ENCODE measurements at places on chromosomes 3 and 15.

- DNase-seq, result no peak
Observed at GRCh38 chr3:128409624-128410581, 56.8 kb downstream of the DNAJB8 start.

- DNase-seq, result peak; percentile 44
Observed at GRCh38 chr15:31214864-31215489, 111.7 kb upstream of the KLF13 start.

DNA sequence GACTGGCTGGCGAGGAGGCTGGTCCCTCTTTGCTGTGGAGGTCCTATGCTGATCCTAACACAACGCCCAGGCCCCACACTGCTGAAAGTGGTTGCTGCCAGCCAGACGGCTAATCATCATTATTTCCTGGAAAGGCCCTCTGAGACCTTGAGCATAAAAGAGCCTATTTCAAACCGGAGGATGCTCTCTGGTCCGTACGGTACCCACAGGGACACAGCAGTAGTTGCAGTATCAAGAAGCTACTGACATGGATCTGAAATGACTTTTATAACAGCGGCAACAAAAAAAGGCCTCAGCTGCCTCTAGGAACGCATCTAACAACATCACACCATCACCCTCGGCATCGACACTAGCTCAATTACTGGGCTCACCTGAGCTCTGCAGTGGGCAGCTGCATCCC is 59.1 kb upstream of the FOXB1 start:
- no peak for DNase-seq

DNA sequence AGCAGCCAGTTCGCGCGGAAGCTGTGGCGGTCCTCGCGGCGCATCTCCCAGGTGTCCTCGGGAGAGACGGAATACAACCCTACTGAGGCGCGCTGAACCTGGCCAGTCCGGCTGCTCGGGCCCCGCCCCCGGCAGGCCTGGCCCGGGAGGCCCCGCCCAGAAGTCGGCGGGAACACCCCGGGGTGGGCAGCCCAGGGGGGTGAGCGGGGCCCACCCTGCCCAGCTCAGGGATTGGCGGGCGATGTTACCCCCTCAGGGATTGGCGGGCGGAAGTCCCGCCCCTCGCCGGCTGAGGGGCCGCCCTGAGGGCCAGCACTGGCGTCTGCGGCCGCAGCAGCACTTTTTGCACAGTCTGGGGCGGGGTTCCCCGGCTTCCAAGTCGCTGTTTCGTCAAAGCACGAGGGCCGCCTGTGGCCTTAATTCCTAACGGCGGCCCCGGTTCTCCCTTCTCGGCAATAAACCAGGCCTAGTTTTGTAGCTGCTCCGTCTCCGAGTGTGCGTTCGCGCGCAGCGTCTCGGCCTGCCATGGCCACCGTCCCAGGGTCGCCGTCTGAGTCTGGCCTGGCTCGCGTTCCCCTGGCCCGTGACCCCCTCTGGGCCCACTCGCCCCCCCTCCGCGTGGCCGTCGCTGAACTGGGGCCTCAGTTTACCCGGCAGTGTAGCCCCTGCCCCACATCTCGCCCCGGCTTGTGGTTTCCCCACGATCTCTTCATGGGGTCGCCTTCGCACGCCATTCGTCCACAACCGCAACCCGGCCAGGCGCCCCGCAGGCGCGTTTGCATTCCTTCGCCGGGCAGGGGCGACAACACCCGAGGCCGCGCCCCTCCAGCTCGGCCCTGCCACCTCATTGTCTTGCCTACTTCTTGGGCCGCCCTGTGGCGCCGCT is 30.0 kb downstream of the NBEAL2 start:
- DNase-seq, result peak; percentile 73

- no peak for DNase-seq
Observed at GRCh38 chr3:61043156-61043555, 208.1 kb downstream of the FHIT start.

DNA sequence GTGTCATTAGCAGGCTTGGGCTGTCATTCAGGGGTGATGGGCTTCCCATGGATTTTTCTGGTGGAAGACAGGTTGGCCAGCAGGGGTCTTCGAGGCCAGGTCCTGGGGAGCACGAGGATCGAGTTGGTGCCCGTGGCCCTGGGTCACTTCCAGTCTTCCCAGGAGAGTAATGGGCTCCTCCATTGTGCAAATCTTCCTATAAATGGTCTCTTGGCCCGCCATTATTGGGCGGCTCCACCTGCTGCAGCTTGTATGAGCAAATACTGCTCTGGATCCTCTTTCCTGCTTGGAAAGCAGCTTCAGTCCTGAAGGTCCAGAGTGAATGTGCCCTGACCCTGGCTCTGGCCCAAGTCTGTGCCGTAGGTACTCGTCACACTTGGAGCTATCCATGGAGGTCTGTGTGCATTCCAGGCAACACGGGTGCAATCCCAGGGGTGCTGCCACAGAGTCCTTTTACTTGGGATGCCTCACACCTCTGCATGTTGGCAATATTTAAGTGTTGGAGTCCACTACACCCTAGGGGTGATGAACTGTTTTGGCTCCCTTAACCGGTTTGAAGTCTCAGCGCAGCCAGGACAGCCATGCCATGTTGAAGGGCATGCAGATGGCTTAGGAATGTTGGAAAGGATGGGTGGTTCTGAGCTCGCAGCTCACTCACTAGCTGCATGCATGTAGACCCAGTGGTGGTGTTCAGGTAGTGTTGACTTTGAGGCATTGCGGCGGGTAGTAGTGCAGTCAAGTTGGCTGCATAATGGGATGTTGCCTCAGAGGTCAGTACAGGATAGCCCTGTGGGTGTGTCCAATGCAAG is 97.6 kb downstream of the SNRPN start:
- DNase-seq, result no peak

DNA sequence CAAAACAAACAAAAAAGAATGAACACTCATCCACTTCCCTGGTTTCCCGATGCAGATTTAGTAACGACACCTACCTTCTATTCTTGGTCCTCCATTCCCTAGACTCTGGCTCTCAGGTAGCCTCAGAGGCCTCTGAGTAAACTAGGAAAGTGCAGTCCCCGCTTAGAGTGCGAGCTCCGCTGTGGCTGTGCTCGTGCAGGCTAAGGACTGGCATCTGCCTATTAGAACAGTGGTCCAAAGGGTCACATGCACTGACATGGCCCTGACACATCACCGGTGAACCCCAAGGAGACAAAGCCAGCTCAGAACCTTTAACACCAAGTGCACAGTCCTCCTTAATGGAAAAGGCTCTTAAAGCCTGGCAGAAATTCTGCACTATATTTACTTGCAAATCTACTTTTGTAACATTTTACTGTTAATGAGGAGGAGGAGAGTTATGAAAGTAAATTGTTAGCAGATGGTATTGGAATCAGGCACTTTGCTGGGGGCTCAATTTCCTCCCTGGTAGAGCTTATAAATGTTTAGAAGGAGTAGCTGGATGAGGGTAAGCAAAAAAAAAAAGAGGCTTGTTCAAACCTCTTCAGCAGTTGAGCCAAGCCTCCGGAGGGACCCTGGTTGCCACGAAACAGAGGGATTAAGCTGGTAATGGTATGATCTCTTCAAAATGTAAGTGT is 31.1 kb downstream of the VGLL4 start:
- DNase-seq, result no peak

GRCh38 chr3:151979906-151980305 is 106.5 kb downstream of the SUCNR1 start:
- DNase-seq, result no peak

DNA sequence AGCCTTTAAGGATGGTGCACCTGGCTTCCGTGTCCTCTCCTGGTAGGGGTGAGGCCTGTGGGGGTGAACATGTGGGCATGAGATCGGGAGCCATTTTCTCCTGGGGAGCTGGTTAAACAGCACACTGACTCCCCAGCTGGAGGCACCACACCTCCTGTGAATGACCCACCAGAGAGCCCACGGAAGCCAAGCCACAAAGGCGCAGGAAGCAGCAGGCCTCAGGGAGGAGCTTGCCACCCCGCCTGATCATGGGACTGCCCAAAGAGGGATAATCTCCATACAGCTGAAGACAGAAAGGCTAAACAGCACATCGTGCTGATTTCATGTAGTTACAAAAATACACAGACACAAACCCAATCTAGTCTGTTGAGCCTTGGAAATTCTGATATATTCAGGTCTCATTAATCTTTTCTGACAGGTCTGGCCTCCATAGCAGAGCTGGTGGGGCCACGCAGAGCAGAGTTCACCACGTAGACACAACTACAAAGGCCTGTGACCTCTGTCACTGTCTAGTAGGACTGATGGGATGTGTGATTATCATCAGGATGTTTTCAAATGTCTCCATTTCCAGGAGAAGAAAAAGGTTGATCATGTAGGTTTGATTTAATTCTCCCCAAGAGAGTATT is 75.2 kb downstream of the DUT start:
- DNase-seq, result no peak

GRCh38 chr3:159252772-159253384 is 451.0 kb downstream of the MFSD1 start:
- DNase-seq, result no peak

- DNase-seq, result no peak
Observed at GRCh38 chr3:198109883-198110282, 149.9 kb downstream of the LMLN start.

DNA sequence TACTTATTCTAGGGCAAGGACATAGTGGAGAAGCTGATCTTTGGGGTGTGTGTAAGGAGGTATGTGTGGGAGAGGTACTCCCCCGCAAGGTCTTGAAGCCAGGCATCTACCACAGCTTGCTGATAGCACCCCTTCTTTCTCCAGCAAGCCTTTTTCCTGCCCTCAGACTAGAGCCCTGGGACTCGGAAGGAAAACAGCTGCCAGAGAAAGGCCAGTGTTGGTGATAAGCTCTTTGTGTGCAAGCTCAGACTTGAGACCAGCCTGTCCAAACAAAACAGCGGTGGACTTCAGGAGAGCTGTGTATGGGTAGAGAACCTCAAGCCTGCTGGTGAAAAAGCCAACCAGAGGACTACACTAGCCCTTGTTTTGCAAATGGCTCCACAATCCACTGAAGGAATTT is 1028.6 kb downstream of the MCTP2 start:
- DNase-seq, result no peak

- peak; percentile 76 for DNase-seq
Observed at GRCh38 chr3:112132975-112133448, at the start of gene GCSAM. TSS of gene GCSAM (minus strand) at chr3:112133248. CDS start at chr3:112133120, 128 bp downstream.

All from CD14-positive monocyte (primary cell).